ENCODE measurements at places on chromosomes 3 and 15.

DNA sequence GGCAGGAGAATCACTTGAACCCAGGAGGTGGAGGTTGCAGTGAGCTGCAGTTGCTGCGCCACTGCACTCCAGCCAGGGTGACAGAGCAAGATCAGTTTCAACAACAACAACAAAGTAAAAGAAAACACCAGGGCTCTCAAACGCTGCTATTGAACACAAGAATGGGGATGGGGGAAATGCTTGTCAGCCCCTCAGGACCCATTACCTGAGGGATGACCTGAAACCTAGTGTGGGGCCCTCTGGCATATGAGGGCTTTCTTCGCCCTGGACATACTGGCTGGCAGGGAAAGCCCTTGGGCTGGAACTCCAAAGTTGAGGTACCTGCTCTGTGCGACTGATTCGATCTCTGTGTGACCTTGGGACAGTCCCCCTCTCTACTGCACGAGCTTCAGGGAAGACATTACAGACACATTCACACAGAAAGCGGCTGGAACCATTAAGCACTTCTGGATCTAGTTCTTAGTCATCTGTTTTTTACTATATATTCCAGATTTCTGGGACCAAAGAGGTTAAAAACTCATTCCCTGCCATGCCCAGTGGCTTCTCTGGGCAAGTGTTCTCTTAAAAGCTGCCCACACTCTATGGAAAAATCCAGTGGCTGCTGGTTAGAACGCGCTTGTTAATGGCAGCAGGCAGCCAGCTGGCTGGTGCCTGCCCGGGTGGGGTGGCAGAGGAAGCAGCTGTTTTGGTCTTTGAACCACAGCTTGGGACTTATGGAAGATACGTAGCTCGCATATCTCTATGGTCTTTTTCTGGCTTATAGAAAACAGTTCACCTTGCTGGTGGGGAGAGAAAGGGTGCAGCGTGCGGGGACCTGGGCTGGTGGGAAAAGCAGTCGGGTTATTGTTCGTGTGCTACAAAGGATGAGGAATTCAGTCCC lies 57.2 kb downstream of the ATP1B3 start:
- no peak for DNase-seq

DNA sequence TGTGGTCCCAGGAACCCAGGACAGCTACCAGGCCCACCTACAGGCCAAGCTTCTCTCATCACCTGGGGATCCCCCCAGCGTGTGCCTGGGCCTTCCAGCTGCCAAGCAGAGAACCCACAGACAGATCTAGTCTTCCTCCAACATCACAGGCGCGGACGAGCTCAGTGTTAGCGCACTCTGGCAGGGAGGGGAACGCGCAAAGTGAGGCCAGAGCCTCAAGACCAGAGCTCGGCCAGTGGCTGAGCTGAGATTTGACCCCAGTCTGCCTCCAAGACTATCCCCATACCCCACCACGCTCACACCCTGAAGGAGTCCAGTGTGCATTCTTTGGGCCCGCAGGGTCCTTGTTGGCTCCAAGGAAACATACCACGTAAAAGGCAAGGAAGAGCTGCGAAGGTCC lies 5.1 kb downstream of the MFGE8 start:
- DNase-seq: no peak

- DNase-seq: no peak
Observed at GRCh38 chr3:148309390-148310035, 388.2 kb upstream of the AGTR1 start.

DNA sequence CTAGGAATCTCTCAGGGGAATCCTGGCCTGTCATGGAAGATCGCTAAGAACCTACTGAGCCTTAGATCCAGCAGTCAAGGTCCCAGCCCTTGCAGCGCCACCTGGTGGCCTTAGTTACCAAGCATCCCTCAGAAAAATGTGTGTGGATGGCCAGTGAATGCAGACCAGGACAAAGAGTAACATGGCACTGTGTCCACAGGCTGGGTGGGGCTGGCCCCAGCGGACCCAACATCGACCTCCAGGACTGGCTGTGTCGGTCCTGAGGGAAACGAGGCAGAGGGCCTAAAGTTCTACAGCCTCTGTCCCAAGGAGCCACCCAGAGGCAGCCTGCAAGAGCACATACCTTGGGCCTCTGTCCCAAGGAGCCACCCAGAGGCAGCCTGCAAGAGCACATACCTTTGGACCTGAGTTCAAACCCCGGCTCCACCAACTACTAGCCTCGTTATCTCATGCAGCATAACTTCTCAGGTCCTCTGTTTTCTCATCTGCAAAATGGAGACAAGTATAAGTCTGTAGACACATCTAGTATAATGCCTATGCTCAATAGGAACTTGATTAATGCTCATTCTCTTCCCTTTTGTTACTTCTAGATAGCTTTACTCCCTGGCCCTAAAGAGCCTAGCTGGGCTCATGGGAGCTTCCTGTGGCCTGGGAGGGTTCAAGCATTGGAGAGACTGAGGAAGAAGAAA lies 57.5 kb upstream of the HERC1 start:
- peak; percentile 69 for DNase-seq

GRCh38 chr15:83613714-83614113 lies 40.2 kb upstream of the ADAMTSL3 start:
- DNase-seq: no peak

- DNase-seq: no peak
Observed at GRCh38 chr3:43028001-43028400, 48.9 kb downstream of the GASK1A start.

DNA sequence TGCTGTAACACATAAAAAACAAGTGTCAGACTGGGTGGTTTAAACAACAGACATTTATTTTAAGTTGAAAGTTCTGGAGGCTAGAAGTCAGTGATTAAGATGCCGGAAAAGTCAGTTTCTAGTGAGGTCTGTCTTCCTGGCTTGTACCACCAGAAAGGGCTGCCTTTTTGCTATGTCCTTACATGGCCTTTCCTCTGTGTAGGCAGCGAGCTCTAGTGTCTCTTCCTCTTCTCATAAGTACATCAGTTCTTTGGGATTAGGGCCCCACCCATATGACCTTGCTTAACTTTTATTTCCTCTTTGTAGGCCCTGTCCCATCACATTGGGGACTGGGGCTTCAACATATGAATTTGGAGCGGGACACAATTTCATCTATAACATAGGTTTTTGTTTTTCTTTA lies 128.0 kb downstream of the BBX start:
- no peak for DNase-seq

DNA sequence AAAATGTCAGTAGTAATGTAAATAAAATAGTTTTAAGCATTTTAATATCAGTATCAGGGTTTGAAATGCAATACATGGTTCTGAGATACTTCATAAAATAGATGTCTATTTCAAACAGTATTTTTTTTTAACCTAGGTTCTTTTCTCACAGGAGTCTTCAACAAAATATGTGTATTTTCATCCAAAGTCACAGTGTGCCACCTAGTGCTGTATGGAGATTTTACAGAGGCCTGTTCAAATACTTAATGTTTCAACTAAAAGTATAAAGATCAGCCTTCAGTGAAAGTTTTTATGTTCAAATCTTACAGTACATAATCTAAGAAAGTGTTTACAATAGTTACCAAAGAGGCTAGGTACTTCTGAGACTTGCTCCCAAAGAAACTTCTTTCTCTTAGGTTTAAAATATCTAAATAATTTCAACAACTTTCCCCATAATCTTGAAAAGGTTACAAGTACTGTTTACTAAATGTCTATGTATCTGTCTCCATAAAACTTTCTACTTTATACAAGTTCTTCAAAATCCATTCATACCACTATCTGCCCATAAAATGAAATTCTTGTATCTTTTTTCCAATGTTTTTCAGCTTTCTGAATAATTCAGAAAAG lies 38.3 kb downstream of the SCAPER start:
- DNase-seq: no peak

DNA sequence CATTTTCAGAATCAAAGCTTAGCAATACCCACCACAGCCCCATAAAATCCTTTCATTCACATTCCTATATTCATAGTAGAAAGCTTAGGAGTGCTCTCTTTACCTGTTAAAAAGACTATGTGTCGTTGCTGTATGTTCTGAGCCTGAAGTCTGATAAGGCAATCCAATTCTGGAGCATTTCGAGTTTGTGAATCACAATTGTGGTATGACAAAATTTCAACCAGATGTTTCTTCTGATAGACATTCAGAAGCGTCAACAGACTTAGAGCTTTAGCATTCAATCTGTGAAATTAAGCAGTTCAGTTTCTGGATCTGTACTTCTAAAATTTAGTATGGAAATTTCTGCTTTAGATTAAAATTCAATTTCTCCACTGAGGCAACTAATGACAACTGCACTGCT lies 58.3 kb downstream of the TASOR start:
- DNase-seq: no peak

DNA sequence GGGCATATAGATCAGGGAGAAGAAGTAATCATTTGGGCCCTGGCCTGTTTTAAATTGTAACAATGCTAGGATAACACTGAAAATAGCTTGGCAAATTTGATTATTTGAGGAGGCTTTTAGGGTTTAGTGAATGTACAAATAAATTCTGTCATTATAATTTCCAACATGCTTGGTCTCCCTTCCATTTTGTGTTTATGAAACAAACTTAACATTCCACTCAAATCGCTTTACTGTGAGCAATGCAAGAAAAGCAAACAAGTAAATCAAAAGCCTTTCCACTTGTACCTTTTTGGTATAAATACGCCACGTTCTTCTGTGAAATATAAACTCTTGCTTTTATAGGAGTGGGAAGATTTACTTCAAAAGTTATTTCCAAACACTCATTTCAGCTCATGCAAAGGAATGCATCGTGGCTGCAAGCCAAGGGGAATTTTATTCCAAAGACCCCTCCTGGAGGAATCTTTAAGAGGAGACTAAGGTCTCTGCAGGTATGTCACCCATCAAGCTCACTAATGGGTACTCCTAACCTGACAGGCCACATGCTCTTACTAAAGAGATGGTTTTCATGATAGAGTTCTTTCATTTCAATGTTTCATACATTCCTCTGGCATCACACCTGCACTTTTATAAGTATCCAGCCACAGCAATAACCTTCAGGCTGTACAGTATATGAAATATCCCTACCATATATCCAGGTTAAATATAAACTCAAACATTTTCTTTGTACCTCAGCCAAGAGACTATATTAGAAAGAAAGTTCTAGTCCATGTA lies 115.2 kb downstream of the P3H2 start:
- DNase-seq: no peak

- no peak for DNase-seq
Observed at GRCh38 chr3:52527039-52527731, 6.5 kb downstream of the NT5DC2 start.

GRCh38 chr15:91099995-91100813 lies at the start of gene SV2B:
Gene SV2B, plus strand, starts transcription at chr15:91100257. Its CDS starts 126,007 bp downstream, at chr15:91226264.
- peak; percentile 28 for DNase-seq

DNA sequence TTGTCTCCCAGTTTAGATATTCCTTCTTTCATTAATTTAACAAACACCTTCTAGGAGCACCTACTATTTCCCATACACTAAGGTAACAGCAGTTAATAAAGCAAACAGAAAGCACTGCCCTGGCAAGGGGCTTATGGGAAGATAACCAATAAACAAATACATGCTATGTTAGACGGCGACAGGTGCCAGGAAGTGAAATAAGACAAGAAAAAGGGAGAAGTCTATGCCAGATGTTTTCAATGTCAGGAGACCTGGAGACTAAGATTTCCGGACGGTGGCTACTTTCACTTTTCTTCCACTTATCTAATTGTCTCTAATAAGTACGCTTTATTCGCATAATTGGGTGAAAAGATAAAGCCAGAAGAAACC lies 32.5 kb upstream of the ZNF445 start:
- DNase-seq: no peak

DNA sequence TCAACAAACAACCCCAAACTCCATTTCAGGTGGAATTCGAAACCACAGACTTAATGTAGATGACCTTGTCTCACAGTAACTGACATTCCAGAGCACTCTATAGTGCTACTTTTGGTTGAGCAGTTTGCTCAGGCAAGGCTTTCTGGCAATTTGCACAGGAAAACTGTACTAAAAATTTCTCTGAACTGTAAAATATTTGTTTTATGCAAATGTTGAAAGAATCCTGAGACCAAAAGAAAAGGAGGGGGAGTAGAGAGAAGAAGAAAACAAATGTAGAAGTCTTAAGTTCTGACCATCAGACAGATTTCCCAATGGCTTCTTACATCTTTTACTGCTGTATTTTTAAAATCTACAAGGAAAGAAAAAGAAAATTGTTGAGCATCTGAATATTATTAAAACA lies 53.5 kb downstream of the DTWD1 start:
- DNase-seq: no peak

DNA sequence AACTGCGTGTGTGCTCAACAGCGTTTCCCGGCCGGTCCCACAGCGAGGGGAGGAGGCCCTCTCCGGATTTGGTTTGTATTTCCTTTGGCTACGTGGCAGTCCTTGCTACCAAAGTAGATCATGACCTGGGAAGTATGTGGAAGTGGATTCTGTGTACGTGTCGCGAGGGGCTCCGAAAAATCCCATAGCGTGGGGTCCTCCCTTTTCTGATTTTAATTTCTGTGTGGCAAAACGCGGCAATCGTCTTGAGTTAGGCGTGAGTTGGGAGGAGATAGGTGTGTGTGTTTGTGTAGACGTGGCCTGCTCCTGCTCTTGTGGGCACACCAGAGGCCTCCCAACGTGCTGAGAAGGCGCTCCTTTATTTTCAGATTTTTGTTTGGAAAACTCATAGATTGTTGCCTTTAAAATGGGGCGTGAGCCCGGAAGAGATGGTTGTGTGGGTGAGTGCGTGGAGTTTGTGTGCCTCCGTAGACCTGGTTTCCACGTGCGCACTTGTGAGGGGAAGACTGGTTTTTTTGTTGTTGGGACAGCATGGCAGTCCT lies 1.2 kb downstream of the TRIM71 start:
- DNase-seq: no peak

- DNase-seq: no peak
Observed at GRCh38 chr3:142315083-142315482, 89.7 kb upstream of the GK5 start.

DNA sequence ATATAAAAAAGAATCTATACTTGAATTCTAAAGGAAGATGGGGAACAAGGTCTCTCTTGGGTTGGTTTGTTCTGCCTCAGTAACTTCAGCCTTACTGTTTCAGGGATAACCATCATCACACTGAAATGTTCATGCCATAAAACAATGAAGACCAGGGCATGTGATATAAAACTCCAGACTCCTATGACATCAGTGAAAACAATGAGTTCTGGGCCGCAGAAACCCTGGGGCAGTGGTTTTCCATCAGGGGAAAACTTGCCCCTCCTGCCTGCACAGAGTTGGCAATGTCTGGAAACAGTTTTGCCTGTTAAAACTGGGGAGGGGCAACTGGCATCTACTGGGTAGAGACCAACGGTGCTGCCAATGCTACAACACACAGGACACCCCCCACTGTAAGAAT lies 46.8 kb downstream of the CA12 start:
- DNase-seq: no peak

GRCh38 chr15:61511756-61512155 lies 282.7 kb upstream of the RORA start:
- no peak for DNase-seq
